ENCODE measurements at places on chromosomes 6 and 20.

DNA sequence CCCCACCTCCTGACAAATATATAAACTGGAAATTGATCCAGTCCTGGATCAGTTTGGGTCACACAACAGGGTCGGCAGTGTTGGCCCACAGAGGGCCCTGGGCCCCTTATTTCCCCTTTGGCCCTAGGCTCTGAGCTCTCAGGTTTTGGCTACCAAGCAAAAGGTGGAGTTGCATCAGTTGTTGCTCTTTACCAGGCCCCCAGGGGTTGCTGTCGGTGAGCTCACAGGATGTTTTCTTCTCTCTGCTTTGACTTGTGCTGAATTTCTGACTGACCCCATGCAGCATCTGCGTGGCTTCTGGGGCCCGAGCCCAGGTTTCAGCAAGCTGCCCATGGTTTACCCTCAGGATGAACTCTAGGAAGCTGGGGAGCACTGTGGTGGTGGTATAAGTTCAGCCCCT is 44.6 kb downstream of the PPARD start:
- DNase-seq = no peak

DNA sequence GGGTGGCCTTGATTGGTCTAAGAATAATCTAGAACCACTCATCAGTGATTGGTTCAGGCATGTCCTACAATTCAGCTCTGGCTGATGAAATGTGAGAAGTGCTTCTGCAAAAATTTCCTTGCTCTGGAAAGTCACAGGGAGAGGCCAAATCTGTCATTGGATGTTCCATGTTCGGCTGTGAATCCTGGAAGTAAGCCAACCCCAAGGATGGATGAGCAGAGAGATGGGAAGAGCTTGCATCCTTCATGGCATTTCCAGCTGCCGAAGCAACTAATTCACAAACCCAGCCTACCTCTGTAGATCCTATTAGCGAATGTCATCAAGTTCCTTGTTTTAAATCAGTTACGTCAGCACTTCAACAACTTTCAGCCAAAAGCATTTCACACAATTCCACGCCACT is 187.2 kb upstream of the SOX4 start:
- no peak for DNase-seq

DNA sequence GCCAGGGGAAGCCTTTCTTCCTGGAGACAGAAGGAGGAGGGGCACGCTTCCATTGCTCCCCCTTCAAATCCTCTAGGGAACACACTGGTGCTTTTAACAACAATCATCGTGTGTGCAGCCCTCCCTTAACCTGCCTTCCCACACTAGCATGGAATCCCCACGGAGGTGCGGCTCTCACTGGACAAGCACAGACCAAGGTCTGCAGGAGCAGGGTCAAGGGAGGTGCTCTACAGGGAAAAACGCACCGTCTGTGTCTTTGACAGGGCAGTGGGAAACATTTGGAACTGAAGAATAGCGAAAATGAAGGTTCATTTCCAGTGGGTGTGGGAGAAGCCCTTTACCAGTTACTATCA is 527.1 kb downstream of the QKI start:
- DNase-seq = no peak

- DNase-seq = no peak
Observed at GRCh38 chr6:165227644-165228329, 81.6 kb downstream of the C6orf118 start.

GRCh38 chr6:14929291-14929690 is 316.6 kb upstream of the JARID2 start:
- DNase-seq = no peak

DNA sequence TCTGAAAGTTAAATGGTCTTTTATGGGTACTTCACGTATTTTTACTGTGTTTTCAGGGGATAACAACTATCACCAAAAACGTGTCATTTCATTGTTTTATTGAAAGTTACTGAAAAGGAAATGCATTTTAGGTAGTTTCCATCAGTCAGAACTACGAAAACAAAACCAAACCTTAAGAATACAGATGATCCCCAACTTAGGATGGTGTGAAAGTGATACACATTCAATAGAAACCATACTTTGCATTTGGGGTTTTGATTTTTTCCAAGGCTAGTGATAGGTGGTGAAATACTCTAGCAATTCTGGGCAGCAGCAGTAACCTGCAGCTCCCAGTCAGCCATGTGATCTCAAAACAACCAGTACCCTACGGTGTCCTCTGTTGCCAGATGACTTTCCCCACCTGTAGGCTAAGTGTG is 25.9 kb upstream of the EFHC1 start:
- DNase-seq = no peak

DNA sequence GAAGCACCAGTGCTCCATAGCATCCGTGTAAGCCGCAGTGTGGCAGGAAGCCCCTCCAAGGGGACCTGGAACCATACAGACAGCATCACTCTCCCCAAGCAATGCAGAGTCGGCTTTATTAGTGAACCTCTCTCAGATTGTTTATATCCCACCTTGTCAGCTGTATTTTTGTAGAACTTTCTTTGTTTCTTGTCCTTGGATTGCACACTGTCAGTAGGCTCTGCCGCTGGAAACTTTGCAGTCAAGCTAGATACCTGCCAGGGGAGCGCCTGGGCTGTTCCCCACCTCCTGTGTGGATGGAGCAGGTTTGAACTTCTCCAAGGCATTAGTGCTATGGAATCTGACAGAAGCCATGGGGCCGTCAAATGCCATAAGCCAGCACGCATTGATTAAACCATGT is 18.6 kb upstream of the CLDN20 start:
- DNase-seq = no peak

- DNase-seq = no peak
Observed at GRCh38 chr6:107868867-107869611, 44.9 kb upstream of the SCML4 start.

GRCh38 chr6:13702809-13703302 is 8.8 kb downstream of the RANBP9 start:
- DNase-seq = no peak

GRCh38 chr20:13862245-13862644 is 77.4 kb downstream of the NDUFAF5 start:
- no peak for DNase-seq

GRCh38 chr6:40753675-40754448 is 166.7 kb upstream of the LRFN2 start:
- no peak for DNase-seq

DNA sequence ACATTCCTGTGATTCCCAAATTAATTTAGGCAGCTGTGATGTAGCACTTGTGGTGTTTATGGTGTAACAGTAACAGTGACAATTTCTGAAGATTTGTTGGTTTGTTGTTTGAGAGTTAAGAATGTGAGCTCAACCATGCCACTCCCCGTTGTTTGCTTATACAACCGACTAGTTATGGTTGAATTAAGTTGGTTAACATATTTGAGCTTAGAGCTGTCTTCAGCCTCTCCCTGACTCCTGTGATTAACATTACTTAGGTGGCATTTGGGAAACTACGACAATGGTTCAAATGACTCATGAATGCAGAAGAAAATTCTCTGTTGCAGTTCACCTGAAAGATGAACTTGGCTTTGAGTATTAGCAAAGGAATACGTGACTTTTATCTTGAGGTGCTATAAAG is 35.9 kb upstream of the PRL start:
- no peak for DNase-seq

GRCh38 chr6:26392932-26393636 is 9.0 kb upstream of the BTN3A1 start:
- no peak for DNase-seq

- DNase-seq = no peak
Observed at GRCh38 chr20:44594730-44595129, 12.4 kb downstream of the PKIG start.

GRCh38 chr6:43933148-43933885 is 163.3 kb downstream of the VEGFA start:
- DNase-seq = no peak

DNA sequence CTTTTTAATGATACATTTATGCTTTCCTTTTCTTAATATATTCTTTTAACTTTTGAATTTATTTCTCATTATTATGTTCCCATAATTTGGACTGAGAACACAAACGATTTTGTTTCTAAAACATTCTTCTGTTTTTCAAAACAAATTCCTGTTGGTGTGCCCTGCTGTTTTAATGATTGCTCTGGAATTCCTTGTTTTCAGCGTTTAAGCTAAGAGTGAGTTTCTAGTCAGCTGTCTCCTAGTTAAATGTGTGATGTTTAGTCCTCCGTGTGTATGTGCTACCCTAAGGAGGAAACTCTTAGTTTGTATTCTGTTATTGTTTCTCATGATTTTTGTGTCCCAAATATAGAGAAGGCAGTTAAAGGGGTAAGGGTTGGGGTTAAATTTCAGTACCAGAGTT is 306.1 kb upstream of the RGS17 start:
- no peak for DNase-seq

- DNase-seq = no peak
Observed at GRCh38 chr20:36051318-36052116, 83.1 kb downstream of the CNBD2 start.

DNA sequence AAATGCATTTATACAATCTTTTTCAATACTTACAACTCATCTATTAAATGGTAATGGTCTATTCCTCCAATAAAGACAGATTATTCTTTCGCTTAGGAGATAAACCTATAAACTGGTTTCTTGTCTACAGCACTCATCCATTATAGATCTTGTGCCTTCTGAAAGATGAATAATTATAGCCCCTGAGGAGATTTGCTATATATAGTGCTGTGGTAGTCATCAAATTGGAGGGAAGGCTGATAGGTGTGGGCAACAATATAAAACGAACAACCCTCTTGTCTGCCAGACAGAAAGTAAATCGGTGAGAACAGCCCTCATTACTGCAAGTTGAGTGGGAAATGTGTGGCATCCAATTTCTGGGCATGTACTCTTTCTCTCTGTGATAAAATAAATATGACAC is 292.5 kb upstream of the CNR1 start:
- DNase-seq = no peak

GRCh38 chr20:46704714-46705377 is 4.6 kb upstream of the SLC2A10 start:
- no peak for DNase-seq

GRCh38 chr6:105691971-105692370 is 289.1 kb upstream of the PREP start:
- DNase-seq = no peak

DNA sequence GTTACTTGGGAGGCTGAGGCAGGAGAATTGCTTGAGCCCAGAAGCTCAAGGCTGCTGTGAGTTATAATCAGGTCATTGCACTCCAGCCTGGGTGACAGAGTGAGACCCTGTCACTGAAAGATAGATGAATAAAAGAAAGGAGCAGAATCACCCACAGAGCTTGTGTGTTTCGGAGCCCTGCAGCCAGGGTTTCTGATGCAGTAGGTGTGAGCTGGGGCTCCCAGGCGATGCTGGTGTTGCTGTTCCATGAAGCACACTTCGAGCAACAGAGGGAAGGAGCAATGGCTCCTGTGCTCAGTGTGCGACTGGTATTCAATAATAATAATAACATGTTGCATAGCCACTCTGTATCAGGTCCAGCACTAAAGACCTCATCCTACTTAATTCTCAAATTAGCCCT is 197.5 kb upstream of the CST7 start:
- DNase-seq = no peak

- DNase-seq = no peak
Observed at GRCh38 chr6:158655569-158656450, 6.0 kb downstream of the SYTL3 start.

DNA sequence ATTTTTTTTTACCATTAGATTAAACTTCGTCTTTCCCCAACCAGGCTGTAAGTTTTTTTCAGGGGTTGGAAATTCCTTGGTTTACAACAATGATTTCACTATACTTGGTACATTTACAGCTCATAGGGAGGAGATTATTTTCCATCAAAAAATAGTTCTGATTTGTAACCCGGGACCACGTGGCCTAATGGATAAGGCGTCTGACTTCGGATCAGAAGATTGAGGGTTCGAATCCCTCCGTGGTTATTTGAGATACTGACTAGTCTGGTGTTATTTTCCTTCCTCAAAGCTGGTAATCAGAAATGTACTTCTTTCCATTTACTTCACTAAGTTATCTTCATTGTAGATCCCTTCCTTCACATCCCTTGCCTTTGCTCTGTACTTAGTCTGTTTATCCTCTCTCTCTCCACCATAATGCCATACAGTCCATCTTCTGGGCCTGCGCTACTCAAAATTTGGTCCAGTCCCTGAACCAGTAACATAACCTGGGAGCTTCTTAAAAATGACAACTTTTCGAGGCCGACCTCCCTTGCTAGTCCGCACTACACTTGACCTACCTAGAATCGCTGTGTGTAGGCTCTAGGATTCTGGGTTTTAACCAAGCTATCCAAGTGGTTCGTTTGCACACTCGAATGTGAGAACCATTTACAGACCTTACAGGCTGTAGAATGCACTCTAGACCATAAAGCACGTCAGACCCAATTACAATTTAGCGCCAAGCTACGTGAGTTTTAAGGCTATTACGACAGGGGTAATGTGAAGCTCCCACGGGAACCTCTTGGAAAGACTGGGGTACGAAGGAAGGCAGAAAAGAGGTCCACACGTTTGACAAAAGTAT is 42.1 kb upstream of the BTN3A2 start:
- no peak for DNase-seq

- DNase-seq = no peak
Observed at GRCh38 chr6:15409301-15410125, 163.6 kb downstream of the JARID2 start.

- DNase-seq = no peak
Observed at GRCh38 chr6:100266494-100267401, 198.0 kb downstream of the SIM1 start.

- no peak for DNase-seq
Observed at GRCh38 chr6:11163932-11164331, 52.4 kb upstream of the ERVFRD-1 start.

DNA sequence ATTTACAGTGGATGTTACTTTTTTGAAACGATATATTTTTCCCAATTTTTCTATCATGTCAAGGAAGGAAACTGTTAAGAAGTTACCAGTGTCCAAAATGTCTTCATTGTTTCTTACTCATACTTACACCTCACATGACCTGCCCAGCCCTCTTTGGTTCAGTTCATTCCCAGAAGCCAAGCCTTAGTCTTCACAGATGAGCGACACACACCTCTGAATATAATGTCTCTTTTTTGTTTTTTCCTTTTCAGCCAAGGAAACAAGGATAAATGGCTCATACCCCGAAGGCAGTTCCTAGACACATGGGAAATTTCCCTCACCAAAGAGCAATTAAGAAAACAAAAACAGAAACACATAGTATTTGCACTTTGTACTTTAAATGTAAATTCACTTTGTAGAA is 225.2 kb downstream of the SMOC2 start:
- no peak for DNase-seq
